Stimulated activated CD4-positive, alpha-beta T cell treated with anti-CD3 and anti-CD28 coated beads, Interleukin-4, amount 100 ng/mL, for 4 hours (primary cell): ENCODE measurements at places on chromosomes 7 and 10.

- DNase-seq = no peak
Measured at GRCh38 chr10:100653238-100653956, 92.0 kb upstream of the PAX2 start.

DNA sequence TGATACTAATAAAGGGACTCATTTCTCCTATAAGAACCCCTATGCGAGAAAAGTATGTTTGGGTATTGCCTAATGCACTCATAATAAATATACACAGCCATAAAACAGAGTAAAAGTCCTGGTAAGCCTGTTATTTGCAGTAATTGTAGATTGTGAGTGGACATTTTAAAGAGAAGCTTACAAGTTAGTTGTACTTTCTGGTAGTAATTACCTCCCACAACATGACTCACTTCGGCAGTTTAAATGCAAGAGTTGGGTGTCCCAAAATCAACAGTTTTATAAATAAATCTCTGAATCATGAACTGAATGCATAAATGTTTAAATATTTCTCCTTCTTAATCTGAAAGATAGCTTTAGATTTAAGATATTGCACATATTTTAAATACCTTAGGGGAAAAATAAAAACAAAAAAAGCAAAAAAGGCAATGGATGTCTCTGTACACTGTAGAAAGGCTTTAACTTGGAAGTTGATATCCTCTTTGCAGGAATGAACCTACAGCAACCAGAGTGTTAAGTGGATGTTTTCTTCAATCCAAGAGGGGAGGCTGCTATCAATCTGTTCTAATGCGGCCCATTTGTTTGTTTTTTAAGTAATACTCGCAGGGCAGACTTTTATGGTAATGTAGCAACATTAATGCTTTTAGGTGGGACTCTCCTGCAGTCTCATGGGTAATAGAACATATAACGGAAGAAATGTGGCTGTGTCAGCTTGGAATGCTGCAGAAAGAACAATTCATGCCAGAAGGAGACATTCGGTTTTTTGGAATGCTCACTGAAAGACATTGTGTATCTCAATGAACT, 57.3 kb upstream of the ZEB1 start:
- no peak for DNase-seq

- DNase-seq = no peak
Measured at GRCh38 chr10:26095781-26096180, 120.8 kb upstream of the GAD2 start.

GRCh38 chr10:98248018-98248417, 20.0 kb downstream of the LOXL4 start:
- no peak for DNase-seq

GRCh38 chr10:112330162-112330561, 43.8 kb upstream of the ACSL5 start:
- DNase-seq = no peak

- DNase-seq = no peak
Measured at GRCh38 chr10:124763267-124763666, 19.1 kb upstream of the FAM53B start.

DNA sequence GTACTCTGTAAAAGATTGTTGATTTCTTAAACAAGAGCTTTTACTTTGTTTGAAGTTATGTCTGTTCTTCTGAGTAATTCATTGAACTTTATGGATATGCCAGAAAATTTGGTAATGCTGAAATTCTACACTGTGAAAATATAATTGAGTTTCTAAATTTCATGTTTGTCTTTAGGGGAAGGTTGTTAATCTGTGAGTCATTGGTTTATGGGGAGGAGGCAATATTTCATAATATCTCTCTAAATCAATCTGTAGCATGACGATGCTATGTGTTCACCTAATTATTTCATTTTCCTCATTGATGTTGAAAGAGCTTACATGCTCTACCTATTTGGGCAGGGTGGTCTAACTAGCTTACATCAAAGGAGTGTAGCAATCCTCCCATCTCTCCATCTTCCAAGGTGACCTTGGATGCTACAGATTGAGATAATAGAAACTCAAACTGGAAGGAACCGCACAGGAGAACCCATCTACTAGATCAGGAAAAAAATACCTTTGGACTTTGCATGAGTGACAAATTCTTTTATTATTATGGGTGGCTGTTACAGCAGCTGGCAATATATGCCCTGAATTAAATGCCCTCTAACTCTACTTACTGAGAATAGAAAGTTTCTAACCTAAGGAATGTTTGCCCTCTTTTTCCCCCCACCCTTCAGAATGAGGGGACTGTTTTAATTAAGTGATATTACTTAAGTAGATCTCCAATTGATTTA, 8.4 kb upstream of the SNX13 start:
- DNase-seq = no peak

DNA sequence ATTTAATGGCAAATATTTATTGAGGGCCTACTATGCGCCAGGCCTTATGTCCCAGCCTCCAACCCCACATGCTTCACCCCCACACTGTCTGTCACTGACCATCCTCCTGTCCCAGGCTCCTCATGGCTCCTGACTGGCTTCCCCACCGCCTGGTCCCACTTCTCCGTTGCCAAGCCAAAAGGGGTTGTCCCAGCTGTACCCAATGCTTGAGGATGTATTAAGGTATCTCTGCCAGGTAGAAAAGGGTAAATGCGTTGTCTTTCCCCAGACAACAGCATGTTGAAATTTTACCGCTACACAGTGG, 168.8 kb upstream of the FRMD4A start:
- no peak for DNase-seq

- DNase-seq = no peak
Measured at GRCh38 chr10:7274293-7274692, 136.5 kb downstream of the SFMBT2 start.

- DNase-seq = no peak
Measured at GRCh38 chr7:41063116-41063515, 639.8 kb downstream of the INHBA start.

DNA sequence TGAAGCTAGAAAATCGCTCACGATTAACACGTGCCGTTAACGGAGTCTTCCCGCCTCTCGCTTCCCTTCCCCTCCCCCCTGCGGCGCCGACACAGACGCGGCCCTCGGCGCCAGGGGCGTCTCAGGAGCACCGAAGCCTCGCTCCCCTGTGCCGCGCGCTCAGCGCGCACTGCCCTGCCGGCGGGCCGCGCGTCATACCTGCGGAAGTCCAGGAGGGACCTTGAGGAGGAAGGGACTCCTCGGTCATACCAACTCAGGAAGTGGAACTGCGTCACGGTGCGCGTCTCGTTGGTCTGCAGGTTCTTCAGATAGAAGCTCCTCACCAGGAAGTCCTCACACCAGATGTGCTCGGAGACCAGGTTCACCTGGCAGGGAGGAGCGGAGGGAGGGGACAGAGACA, 239.6 kb downstream of the DNAJB6 start:
- DNase-seq = peak; percentile 53

DNA sequence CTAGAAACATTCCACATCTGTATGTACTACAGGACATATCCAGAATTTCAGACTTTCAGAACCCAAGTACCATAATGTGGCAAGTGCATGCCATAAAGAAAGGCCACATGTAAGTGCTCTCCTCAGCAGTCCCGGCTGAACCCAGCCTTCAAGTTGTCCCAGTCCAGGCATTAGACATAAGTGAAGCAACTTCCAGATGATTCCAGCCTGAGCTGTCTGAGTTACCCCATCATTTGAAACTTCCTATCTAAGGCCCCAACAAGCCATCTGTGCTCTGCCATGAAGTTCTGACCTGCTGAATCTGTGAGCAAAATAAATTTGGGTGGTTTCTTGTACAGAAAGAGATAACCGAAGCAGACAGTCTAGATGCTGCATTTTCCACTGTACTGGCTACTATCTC, 218.8 kb downstream of the IPMK start:
- DNase-seq = no peak

GRCh38 chr7:28356619-28357018, 55.7 kb upstream of the CREB5 start:
- no peak for DNase-seq

- no peak for DNase-seq
Measured at GRCh38 chr10:63788152-63788821, 267.1 kb downstream of the REEP3 start.

DNA sequence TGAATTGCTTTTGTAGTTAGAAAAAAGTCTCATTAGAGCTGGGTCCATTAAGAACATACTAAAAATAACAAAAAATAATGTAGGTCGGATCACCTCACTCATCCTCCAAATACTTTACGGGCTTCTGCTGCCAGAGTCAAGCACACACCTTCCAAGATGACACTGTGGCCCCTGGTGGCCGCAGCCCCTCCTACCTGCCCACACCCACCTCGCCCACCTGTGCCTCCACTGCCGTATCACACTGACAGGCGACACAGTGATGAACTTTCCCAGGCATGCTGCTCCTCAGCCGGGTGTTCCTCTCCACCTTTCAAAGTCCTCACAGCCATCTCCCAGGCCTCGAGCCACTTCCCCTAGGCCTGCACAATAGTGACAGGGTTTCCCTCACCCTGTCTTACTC, 60.9 kb downstream of the STK17A start:
- no peak for DNase-seq

DNA sequence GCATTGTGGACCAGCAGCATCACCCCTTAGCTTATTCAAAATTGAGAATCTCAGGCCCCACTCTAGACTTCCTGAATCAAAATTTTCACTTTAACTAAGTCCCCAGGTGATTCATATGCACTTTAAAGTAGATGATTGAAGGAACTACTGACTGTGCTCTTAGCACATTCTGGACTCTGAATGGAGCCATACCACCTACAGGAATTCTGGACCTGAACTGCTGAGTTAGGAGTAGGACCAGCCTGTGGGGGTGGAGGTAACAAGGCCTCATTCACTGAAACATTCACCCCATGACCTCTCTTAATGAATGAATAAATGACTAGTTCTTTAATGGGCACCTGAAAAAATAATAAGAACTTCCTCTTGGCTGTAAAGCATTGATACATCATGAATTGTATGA, 7.3 kb downstream of the PDK4 start:
- DNase-seq = no peak

DNA sequence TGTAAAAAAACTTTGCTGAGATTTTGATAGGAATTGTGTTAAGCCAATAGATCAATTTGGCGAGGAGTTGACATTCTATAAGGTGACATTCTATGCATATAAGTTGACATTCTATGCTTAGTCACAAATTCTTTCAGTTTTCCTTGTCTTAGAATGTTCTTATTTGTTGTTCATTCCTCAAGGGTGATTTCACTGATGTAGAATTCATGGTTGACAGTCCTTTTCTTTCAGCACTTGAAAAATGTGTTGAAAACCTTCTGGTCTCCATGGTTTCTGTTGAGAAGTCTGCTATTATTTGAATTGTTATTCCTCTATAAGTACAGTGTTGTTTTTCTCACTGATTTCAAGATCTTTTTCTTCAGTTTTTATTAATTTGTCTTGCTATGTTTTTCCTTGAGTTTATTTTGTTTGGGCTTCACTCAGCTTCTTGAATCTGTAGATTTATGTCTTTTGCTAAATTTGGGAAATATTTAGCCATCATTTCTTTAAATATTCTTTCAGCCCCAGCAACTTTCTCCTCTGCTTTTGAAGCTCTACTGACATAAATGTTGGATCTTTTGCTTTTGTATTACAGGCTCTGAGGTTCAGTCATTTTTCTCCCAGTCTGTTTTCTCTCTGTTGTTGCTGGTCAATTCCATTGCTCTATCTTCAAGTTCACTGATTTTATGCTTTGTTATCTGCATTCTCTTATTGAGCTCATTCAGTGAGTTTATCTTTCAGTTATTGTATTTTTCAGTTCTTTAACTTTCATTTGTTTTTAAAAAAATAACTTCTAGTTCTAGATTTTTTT, 154.9 kb downstream of the SDK1 start:
- no peak for DNase-seq

DNA sequence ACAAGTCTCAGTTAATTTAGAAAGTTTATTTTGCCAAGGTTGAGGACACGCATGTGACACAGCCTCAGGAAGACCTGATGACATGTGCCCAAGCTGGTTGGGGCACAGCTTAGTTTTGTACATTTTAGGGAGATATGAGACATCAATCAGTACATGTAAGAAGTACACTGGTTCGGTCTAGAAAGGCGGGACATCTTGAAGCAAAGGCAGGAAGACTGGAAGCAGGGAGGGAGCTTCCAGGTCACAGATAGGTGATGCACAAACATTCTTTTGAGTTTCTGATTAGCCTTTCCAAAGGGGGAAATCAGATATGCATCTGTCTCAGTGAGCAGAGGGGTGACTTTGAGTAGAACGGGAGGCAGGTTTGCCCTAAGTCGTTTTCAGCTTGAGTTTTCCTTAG, 29.4 kb upstream of the LANCL2 start:
- DNase-seq = no peak
